ENCODE measurements at places on chromosomes 5 and 9. TPM values are rescaled to one million over a fixed set of nuclear protein-coding genes. Genes with fewer than 3 reads are reported as not detected.

Gene CEP72
- total RNA-seq: 1.9 TPM

Gene CA9
- not detected for total RNA-seq

DNA sequence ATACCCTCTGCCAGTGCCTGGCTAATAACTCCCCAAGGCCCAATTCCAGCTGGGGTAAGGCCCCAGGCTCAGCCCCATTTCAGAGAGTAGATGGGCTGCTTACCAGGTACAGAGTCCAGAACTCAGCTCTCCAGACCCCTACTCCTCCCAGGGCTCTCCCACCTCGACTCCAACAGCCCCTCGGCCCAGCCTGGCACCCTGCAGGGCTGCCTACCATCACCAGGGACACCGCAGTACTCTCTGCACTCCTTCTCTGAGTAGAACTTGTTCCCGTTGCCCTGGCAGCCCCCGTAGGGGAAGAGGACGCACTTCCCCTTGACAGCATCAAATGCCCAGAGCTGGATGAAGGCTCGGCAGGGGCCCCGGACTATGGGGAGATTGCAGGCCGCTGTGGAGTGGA, 17.4 kb downstream of the AMBP start:
- no peak for DNase-seq

DNA sequence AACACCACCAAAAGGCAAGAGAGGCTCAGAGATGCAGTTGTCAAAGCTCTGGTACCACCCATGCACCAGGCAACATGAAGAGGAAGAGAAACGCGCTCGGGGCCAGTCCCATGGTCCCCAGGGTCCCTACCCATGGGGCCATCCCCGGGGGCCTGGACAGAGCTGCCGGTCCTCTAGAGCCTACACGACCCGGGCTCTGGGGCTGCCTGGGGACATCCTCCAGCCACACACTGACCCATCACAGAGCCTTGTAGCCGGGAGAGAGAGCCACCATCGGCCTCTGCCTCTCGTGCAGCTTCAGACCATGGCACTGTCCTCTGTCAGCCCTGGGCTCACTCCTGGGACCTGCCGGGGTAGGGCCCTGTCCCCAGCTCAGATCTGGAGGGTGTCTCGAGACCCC, 23.7 kb downstream of the VAV2 start:
- peak; percentile 66 for DNase-seq

Gene SLC6A3
- total RNA-seq: 0.10 TPM

DNA sequence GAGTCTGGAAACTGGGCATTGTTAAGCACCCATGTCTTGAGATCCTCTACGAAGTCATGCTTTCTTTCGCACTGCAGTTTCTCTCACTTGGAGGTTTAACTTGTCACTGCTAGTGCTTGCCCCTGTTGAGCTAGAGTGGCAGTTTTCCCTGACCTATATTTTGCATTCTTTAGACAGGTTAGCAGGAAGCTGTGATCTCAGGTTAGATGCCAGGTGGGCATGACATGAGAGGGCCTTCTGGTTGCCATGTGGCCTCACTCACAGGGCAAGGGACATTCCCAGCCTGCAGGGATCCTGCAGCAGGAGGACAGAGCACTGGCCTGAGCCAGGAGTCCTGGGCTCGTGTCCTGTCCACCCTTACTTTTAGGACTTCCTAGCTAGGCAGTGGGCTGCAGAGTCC, 28.6 kb downstream of the SLC36A1 start:
- DNase-seq: no peak

- DNase-seq: no peak
These were observed 23.2 kb downstream of the GLRX start for GRCh38 chr5:95799191-95799835.

Data from posterior vena cava (tissue), 2 donors.